ENCODE measurements at places on chromosomes 7 and 10.

DNA sequence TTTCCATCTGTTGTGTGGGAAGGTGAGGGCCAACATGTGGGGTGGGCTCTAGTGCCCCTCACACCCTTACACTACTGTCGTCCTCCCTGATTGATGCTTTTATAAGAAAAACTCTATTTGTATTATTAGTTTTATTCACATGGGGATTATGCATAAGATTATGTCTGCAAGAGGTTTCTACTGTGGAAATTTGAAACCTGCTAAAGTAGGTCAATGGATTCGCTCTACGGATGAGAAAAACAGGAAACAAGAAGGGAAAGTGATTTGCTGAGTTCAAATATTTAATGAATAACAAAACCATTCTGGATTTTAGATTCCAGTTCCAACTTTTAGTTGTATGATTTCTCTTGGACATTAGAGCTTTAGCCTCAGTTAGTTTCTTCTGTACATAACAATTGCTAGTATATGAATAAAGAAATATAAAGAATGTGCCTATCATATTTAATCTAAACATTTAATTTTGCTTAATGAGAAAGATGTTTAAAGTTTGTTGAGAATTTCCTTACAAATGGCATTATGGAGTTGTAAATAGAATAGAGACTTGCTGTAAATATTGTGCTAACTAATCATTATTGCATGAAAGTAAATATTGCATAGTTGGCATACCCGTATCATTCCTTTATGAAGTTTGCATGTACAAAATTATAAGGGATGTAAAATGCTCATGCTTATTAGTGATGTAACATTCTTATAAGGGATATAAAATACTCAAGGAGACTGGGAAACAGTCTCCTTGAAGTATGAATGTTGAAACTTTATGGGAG, 193.8 kb downstream of the THSD7A start:
- DNase-seq: peak; percentile 34

- peak; percentile 72 for DNase-seq
Observed at GRCh38 chr7:130733931-130734814, at the start of gene KLF14. Gene KLF14, minus strand, starts transcription at chr7:130734207. Its CDS starts 174 bp downstream, at chr7:130734033.

DNA sequence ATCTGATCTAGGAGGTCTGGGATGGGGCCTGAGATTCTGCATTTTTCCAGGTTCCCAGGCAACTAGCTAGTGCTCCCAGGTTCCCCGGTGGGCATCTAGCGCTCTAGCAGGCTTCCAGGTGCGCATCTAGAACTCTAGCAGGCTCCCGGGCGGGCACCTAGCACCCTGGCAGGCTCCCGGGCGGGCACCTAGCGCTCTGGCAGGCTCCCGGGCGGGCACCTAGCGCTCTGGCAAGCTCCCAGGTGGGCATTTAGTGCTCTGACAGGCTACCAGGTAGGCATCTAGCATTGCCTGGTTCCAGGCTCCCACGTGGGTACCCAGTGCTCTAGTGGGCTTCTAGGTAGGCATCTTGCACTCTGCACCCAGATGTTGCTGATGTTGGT, 414.7 kb downstream of the PLXNA4 start:
- no peak for DNase-seq

- DNase-seq: no peak
Observed at GRCh38 chr7:2880874-2881533, 36.9 kb upstream of the GNA12 start.

DNA sequence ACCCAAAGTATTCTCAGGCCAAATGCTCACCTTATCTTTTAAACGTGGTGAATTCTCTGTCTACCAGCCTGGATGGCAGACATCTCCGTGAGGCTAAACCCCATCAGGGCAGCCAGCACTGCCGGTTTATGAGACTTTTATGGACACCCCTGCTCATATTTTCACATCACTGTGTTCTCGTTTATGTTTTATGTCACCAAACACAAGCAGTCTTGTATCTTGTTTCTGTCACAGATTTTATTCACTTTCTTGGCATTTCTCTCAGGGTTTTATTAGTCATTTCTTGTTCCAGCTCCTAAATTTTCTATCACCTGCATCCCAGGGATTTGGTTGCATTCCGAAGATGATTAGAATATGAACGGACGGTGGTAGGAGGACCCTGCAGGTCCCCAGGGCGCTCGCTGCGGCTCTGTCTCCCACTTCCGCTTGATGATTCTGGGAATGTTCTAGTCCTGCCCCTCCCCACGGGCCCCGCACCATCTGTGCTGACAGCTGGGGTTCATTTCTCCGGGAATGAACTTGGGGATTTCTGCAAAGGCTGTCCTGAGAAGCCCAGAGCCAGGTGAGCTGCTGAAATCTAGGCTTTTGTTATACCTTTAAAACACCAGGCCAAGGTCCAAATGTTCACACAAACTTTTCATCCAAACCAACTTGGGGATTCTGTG, 217.6 kb downstream of the GFRA1 start:
- DNase-seq: peak; percentile 32
